ENCODE measurements at places on chromosomes 4 and X. TPM values are rescaled to one million over a fixed set of nuclear protein-coding genes. Genes with fewer than 3 reads are reported as not detected.

UGT2B11 gene
- total RNA-seq: not detected

ASB11 gene
- 63.2 TPM for total RNA-seq

WWC2 gene
- total RNA-seq: 36.5 TPM

FAM199X gene
- total RNA-seq: 9.0 TPM

FAM9C gene
- total RNA-seq: 2.6 TPM

DNA sequence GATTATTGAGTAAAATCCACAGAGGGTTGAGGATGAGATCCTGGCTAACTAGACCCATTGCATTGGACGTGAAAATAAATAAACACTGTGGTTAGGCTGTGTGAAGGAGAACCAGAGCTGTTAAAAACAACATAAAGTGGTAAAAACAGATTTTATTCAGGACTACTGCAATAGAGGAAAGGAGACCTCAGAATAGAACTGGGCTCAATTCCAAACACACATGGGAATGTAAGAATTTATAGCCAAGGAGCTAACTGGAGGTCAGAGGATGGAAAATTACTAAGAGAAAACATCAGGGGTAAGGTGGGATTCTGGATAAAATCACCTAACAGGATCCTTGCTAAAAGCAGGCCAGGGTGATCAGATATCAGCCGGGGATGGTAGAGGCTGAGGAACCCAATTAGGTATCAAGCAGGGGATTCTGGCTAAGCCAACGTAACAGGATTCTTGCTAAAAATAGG lies 112.4 kb downstream of the RNF150 start:
- DNase-seq: no peak

KLHL4 gene
- total RNA-seq: 0.44 TPM

TBX22 gene
- not detected for total RNA-seq

GRCh38 chr4:11232015-11232414 lies 196.7 kb downstream of the HS3ST1 start:
- DNase-seq: no peak

PACRGL gene
- total RNA-seq: 11.4 TPM

- no peak for DNase-seq
Measured at GRCh38 chr4:165604181-165604580, 225.4 kb downstream of the CPE start.

DNA sequence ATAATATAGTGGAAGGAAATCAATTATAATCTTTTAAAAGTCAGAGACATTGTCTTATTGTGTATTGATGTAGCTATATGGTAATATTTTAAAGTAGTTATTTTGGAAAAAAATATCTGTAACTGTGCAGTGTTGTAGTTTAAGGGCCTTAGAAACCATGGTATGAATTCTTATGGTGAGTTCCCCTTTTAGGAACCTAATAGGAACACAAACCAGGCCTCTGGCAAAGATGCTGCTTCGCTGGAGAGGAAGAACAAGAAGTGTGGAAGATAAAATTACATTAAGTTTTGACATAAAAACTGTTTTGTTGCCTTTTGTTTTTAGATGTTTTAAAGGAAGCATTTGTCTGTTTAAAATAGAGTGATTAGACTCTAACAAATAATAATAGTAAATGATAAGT lies 10.9 kb upstream of the TMPRSS11D start:
- no peak for DNase-seq

DNA sequence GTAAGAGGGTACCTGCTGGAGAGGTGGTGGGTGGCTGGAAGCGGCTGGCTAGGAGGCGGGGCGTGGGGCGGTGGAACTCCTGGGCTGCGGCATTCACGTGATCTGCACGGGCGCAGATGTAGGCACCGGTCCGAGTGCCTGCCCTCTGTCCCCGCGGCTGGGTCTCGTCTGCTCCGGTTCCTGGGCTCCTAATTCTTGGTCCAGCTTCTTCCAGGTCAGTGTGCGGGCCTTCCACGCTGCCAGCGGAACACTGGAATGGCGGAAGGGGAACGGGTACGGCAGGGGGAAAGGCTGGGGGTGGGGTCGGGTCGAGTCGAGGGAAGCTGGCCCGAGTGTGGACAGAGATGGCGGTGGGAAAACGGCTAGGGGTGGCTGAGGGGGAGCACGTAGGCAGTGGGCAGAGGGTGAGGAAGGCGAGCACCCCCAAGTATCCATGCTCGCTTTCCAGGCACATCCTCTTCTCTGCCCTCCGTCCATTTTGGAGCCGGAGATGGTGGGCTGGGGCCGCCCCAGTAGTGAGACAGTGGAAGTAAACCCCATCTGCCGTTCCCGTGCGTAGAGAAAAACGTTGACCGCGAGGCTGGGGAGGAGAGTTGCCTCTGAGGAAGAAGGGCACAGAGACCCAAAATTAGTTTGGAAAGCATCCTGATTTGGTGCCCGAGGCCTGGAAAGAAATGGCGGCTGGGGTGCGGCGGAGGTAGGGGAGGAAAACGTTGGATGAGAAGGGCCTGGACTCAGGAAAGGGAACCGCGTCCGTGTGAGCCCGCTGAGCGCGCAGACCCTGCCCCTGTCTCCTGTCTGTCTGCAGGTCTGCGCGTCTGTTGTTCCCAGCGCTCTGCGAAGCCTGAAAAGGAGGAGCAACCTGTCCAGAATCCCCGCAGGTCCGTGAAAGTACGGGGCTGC lies at the start of gene TCEAL4:
Gene TCEAL4 (plus strand): TSS at position 105 of the 903 bp plus-strand sequence. CDS start 1,161 bp downstream, outside the sequence.
- peak; percentile 69 for DNase-seq

WNK3 gene
- 2.1 TPM for total RNA-seq

- no peak for DNase-seq
Measured at GRCh38 chr4:97334348-97334747, 808.9 kb downstream of the STPG2 start.

- no peak for DNase-seq
Measured at GRCh38 chrX:71870208-71871098, 40.2 kb upstream of the NHSL2 start.

DNA sequence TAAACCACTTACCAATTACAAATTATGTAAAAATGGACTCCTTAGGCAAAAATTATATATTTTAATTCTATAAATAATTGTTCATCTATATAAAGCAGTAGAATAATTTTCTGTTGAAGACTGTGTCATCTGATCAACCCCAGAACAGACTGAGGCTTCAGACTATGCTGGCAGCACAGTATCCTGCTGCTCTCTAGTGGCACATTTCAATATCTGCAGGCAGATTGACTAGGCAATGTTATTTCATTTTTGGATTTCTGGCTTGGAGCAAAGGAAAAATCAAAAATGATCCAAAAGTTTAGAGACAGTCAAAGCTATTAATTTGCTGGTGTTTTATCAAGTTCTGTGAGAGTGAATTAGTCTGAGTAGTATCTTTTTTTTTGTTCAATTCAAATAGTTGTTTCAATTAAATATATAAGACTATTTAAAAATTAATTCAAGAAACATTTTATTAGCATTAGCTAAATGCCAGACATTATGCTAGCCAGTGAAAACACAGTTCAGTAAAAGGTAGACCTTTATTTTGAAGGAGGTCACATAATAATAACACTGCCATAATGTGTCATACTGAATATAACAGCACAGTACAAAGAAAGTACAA lies 21.3 kb upstream of the SULT1E1 start:
- DNase-seq: no peak

- no peak for DNase-seq
Measured at GRCh38 chr4:5865896-5866599, 26.8 kb downstream of the CRMP1 start.

- no peak for DNase-seq
Measured at GRCh38 chr4:52372269-52372668, 286.8 kb downstream of the USP46 start.

DNA sequence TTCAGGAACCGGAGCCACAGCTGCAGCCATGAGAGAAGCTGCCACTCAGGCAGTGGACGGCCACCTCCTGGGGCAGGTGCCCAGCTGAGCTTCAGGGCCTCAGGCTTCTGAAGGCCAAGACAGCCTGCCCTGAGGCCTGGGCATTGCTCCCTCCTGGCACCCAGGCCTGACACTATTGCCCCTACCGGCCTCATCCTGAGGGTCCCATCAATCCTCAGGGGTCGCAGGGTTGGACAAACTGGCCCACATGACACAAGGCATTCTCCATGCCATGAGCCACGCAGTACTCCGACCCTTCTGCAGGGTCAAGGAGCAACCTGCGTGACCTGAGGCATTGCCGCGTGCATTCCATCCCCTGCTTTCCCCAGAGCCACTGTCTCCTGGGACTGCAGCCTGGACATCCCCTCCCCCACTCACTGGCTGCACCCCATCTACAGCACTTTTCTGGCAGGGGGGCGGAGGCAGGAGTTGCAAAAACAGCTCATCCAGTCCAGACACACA lies 3.0 kb upstream of the ZFP92 start:
- DNase-seq: no peak

CXCL10 gene
- not detected for total RNA-seq

NALF2 gene
- total RNA-seq: 60.5 TPM

NAP1L2 gene
- 7.6 TPM for total RNA-seq

DNA sequence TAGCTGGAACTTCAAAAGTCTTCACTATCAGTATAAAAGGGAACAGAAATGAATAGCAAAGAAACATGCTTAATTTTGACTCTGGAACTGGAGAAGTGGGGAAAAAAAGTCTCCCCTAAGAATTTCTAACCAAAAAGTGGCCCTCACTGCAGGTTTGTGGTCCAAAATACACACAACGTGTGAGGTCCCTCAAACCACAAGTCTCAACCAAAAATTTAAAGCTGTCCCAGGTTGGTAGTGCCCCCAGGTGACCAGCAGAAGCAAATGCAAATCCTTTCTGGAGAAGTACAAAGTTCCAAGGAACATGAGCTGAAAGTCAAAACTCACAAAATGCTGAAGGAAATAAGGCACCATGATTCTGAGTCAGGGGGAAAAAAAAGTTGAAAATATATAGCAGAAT lies 23.6 kb upstream of the VAMP7 start:
- DNase-seq: no peak

GRCh38 chr4:146640465-146641061 lies 1.9 kb downstream of the POU4F2 start:
- no peak for DNase-seq

ADH6 gene
- not detected for total RNA-seq

NHSL2 gene
- total RNA-seq: 7.3 TPM

NLGN4X gene
- total RNA-seq: 0.83 TPM

DNA sequence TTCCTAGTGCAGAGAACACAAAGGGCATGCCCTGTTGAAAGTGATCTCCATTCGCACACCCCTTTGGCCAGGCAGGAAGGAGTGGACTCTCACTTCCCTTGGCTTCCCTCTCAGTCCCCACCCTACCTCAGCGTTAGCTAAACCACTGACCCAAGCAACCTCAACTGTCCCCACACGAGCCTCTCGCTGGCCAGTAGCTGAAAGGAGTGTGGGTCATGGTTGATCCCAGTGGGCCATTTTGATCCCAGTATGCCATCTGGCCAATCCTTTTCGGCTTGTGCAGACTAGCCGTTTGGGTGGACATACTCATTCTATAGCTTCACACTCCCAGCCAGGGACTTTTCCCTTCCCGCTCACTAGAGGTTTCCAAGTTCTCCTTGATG lies 24.4 kb upstream of the BCORL1 start:
- DNase-seq: no peak

GRCh38 chr4:168293386-168293975 lies 25.1 kb downstream of the DDX60 start:
- DNase-seq: no peak

DNA sequence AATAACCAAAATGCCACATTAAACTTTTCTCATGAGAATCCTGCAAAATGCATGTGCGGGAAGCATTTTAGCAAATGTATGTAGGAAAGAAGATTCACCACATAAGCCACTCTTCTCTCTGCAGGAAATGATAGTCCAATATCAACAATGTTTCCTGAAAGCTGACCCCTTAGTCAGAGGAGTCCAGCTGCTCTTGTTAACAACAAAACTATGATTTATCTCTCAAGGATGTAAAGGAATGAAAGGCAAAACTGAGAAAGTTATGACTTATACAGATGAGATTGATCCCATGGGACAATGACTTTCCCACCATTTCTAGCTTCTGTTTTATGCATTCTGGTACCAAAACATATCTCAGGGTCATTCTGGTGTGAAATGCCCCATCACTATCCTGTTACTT lies 125.0 kb upstream of the EDNRA start:
- DNase-seq: no peak

DNA sequence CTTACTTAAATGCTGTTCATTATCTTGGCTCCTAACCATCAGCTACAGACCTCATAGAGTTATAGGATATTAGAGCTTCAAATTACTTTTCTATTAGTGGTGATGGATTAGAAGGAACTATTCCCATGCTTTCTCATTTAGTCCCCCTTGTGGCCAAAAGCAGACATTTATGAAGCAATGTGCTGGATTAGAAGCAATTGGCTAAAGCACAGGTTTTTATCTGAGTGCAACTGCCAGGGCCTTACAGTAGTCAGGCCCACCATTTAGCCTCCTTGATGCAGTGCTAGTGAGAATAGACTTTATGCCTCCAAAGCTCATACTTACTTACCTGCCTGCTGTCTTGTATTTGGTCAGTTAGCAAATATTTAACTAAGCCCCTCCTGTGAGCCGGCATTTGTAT lies 93.0 kb downstream of the TSPAN7 start:
- no peak for DNase-seq

- no peak for DNase-seq
Measured at GRCh38 chrX:152074163-152074562, 64.2 kb downstream of the MAGEA10 start.

GRCh38 chr4:4746444-4746843 lies 113.0 kb upstream of the MSX1 start:
- DNase-seq: no peak

DNA sequence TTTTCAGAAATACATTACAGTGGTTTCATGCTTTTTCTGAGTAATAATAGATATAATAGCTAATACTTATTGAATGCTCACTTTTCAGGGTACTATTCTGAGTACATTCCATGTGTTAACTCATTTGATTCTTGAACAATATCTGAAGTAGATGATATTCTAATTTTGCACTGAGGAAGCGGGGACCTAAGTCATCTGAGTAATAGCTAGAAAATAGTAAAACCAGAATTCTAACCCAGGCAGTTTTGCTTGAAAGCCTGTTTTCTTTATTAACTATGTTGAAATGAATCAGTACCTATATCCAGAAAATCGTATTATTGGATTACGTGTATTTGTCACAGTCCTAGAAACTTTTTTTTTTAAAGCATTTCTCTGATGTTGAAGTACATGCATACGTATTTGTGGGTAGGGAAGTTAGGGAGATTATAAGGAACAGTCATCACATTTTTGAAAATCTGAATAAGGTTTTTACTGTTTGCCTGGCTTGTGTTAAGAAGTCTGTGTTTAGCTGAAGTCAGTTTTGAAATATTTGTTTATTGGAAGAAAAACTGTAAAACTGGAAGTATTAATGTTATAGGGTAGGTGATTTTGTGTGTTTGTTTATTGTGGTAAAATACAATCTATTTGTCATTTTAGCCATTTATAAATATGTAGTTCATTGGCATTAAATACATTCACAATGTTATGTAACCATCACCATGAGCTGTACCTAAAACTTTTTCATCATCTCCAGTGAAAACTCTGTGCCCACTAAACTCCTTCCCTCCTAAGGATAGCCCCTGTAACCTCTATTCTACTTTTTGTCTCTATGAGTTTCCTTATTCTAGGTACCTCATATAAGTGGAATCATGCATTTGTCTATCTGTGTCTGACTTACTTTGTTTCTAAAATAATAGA lies 55.3 kb downstream of the FIP1L1 start:
- no peak for DNase-seq

DNA sequence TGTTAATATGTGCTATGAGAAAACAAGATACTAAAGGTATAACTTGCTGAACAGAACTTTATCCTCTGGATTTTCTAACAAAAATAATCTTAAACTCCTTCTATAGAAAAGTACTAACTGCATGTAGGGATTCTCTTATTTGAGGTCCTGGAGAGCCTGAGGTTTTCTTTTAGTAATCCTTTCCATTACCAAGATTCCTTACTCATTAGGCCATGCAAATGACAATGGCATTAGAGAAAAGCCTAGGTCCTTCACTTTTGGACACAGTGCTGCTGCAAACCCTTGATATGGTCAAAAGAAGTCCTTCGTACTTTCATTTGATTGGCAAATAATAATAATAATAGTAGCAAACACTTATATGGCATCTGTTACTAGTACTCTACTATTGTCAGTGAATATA lies 3.2 kb downstream of the MMRN1 start:
- DNase-seq: no peak
